ENCODE measurements at places on chromosomes 12 and 14. TPM values are rescaled to one million over a fixed set of nuclear protein-coding genes. Genes with fewer than 3 reads are reported as not detected.

The ATXN7L3B gene
- total RNA-seq: 21.2 TPM

The SRSF5 gene
- 103 TPM for total RNA-seq

The REC8 gene
- 1.0 TPM for total RNA-seq

The ACSM4 gene
- not detected for total RNA-seq

The KRT3 gene
- not detected for total RNA-seq

The KRT4 gene
- 0.12 TPM for total RNA-seq

The ACYP1 gene
- 22.0 TPM for total RNA-seq

The KCNC2 gene
- not detected for total RNA-seq

The RNASE7 gene
- total RNA-seq: 0.43 TPM

The GLI1 gene
- total RNA-seq: not detected

The OR4K2 gene
- not detected for total RNA-seq

The RASAL1 gene
- total RNA-seq: not detected

- no peak overlapping the region for H3K27ac ChIP-seq
- no peaks in the 10 kb centered on the region for H3K27me3 ChIP-seq
- no peaks in the 10 kb centered on the region for H3K36me3 ChIP-seq
- H3K4me1 ChIP-seq: no peaks in the 10 kb centered on the region
- no peak overlapping the region for H3K4me3 ChIP-seq
- DNase-seq: no peak
Observed at GRCh38 chr14:89011355-89012281, 187.2 kb downstream of the TTC8 start.

DNA sequence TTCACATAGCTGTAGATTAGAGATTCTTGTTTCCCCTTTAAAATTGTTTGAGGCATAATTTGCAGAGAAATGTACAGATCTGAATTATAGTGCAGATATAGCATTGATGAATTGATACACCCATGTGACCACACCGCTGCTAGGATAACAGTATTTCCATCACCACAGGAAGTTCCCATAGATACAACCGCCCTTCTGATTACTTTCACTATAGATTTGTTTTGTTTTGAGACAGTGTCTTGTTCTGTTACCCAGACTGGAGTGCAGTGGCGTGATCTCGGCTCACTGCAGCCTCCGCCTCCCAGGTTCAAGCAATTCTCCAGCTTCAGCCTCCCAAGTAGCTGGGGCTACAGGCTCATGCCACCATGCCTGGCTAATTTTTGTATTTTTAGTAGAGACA lies 8.8 kb upstream of the ASPG start:
- H3K4me1 ChIP-seq: no peaks in the 10 kb centered on the region
- DNase-seq: no peak
- peaks cover 19% of the 10 kb centered on the region for H3K27me3 ChIP-seq
- no peak overlapping the region for H3K4me3 ChIP-seq
- H3K27ac ChIP-seq: no peak overlapping the region
- no peaks in the 10 kb centered on the region for H3K36me3 ChIP-seq

DNA sequence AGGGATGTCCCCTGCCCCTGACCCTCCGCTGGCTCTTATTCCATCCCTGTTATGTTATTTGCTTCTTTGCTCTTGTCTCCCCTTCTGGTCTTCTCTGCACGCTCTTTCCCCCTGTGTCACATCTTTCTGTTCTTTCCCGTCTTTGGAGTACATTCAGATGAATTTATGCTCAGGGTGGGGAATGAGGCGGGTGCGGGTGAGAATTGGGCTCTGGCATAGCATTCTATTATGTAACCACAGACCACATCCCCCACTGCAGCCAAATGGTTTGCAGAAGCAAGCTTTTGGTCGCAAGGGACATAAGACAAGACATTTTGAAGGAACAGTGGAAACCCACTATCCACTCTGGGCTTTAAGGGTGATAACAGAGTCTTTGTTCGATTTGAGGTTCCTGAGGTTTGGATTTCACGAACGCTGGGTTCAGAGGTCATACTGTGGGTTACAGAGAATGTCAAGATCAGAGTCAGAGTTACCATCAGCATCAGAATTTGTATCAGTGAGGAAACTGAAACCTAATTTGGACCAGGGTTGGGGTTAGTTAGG lies 3.8 kb downstream of the ENDOU start:
- H3K4me3 ChIP-seq: no peak overlapping the region
- peaks cover 20% of the 10 kb centered on the region for H3K4me1 ChIP-seq
- DNase-seq: no peak
- peaks cover 9% of the 10 kb centered on the region for H3K36me3 ChIP-seq

DNA sequence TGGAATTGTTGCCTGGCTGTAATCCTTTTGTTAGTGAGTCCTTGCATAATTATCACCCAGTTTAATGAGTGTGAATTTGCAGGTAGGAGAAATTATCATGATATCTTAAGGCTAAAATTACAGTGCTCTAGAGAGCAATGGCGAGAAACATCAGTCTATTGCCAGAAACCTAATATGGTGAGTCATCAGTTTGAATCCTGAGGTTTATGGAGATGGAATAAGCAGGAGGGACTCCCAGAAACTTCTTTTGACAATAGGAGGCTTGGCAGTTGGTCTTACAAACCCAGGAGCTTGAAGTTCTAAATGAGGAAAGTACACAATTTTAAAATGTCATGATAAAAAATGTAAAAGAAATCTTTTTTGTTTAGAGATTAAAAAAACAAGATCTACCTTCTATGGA lies 31.5 kb upstream of the CRADD start:
- H3K4me3 ChIP-seq: no peak overlapping the region
- no peaks in the 10 kb centered on the region for H3K27me3 ChIP-seq
- no peaks in the 10 kb centered on the region for H3K4me1 ChIP-seq
- no peak for DNase-seq

- no peak overlapping the region for H3K27ac ChIP-seq
- no peaks in the 10 kb centered on the region for H3K27me3 ChIP-seq
- no peaks in the 10 kb centered on the region for H3K4me1 ChIP-seq
- DNase-seq: no peak
- H3K4me3 ChIP-seq: no peak overlapping the region
- no peaks in the 10 kb centered on the region for H3K36me3 ChIP-seq
Observed at GRCh38 chr12:65055859-65056258, 65.2 kb downstream of the WIF1 start.

- DNase-seq: peak; percentile 6
- no peak overlapping the region for H3K27ac ChIP-seq
- no peaks in the 10 kb centered on the region for H3K36me3 ChIP-seq
Observed at GRCh38 chr12:117227000-117227653, 36.9 kb upstream of the FBXO21 start.

GRCh38 chr12:75157385-75157784 lies 52.3 kb downstream of the KCNC2 start:
- H3K36me3 ChIP-seq: no peaks in the 10 kb centered on the region
- DNase-seq: no peak
- H3K27ac ChIP-seq: no peak overlapping the region
- no peaks in the 10 kb centered on the region for H3K27me3 ChIP-seq

GRCh38 chr14:105056303-105056831 lies 8.9 kb downstream of the GPR132 start:
- H3K4me1 ChIP-seq: peaks cover 4% of the 10 kb centered on the region
- no peaks in the 10 kb centered on the region for H3K36me3 ChIP-seq
- DNase-seq: peak; percentile 41
- no peak overlapping the region for H3K27ac ChIP-seq

DNA sequence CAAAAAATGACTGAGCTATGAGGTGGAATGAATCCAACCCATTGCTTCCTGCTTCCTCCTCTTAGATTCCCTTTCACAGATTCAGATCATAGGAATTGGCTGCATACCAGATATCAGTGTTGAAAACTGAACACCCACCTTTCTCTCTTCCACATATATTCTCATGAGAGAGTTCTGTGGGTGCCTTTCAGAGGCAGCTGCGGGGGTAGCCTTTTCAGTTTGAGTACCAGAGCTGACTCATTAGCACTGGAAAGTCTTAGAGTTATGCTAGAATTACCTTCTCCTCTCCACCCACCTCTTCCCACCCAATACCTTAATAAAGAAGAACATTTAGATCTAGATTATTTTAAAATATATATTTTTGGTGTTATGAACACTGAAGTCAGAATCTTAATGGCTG lies 495.4 kb upstream of the SEL1L start:
- no peak overlapping the region for H3K27ac ChIP-seq
- no peaks in the 10 kb centered on the region for H3K4me1 ChIP-seq
- no peak overlapping the region for H3K4me3 ChIP-seq
- no peaks in the 10 kb centered on the region for H3K27me3 ChIP-seq

- H3K27me3 ChIP-seq: no peaks in the 10 kb centered on the region
- H3K4me1 ChIP-seq: no peaks in the 10 kb centered on the region
- H3K36me3 ChIP-seq: no peaks in the 10 kb centered on the region
Observed at GRCh38 chr12:98397323-98398105, 117.9 kb upstream of the TMPO start.

DNA sequence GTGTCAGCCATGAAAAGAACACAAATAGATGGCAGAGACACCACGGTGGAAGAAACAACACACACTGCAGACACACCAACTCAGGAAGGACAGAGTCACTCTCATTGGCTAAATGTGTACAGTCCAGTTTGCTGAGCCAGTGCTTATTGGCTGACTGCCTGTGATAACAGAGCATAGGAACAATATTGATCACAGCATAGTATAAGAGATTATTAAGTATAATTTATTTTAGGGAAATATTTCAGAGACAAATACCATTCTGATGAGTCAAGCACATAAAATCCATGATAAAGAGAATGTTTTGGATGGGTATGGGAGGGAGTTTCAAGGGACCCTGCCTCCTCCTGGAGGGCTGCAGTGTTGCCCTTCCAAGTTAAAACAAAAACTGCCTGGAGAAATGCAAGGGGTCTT lies 50.9 kb downstream of the BTG1 start:
- no peaks in the 10 kb centered on the region for H3K4me1 ChIP-seq
- H3K27me3 ChIP-seq: no peaks in the 10 kb centered on the region
- no peak for DNase-seq
- no peak overlapping the region for H3K4me3 ChIP-seq
- no peak overlapping the region for H3K27ac ChIP-seq

DNA sequence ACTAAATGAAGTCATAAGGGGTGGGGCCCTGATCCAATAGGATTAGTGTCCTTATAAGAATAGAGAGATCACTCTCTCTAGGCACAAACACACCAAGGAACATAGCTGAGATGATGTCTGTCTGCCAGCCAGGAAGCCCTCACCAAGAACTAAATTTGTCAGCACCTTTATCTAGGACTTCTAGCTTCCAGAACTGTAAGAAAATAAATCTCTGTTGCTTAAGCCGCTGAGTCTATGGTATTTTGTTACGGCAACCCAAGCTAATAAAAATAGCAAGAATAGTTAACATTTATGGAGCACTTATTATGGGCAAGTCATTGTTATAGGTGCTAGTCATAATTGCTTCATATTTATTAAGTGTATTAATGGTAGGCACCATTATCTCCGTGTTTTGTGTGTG lies 249.6 kb downstream of the MSRB3 start:
- H3K27me3 ChIP-seq: no peaks in the 10 kb centered on the region
- H3K27ac ChIP-seq: no peak overlapping the region

DNA sequence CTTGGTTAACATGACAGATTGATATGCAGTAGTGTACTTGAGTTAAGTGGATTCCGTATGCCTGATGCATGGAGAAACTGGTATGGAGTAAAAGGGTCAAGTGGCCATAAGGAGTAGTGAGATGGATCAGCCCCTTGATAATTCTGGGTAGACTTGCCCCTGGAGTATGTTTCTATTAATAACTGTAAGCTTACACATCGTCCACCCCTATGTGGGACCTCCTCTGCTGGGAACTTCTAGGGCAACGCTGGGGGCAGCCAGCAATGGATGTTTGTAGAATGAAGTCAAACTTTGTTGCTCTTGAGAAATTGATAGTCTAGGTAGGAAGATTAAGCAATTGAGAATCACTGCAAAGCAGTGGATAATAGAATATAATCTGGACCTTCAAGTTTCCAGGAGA lies 3.5 kb downstream of the C12orf75 start:
- H3K36me3 ChIP-seq: no peaks in the 10 kb centered on the region
- H3K4me3 ChIP-seq: no peak overlapping the region
- H3K27me3 ChIP-seq: no peaks in the 10 kb centered on the region
- H3K27ac ChIP-seq: no peak overlapping the region
- no peak for DNase-seq

DNA sequence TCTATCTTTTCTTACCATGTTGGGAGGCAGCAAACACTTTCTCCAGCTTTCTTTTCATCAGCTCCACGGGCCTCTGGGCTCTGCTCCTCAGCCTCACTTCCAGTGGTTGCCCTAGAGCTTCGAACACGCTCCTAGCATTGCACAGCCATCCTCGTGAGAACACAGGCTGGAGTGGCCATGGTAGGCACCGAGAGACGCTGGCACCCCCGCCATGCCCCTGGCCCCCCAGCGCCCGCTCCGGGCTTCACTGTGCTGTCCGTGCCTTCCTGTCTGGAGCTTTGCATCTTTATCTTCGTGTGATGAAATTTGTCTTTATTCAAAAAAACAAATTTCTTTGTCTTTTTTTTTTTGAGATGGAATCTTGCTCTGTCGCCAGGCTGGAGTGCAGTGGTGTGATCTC lies 352.2 kb downstream of the TMEM121 start:
- no peaks in the 10 kb centered on the region for H3K4me1 ChIP-seq
- DNase-seq: no peak
- H3K27ac ChIP-seq: no peak overlapping the region
- H3K27me3 ChIP-seq: peaks cover 2% of the 10 kb centered on the region
- no peak overlapping the region for H3K4me3 ChIP-seq

- H3K27ac ChIP-seq: no peak overlapping the region
- no peak overlapping the region for H3K4me3 ChIP-seq
- no peak for DNase-seq
- no peaks in the 10 kb centered on the region for H3K27me3 ChIP-seq
- no peaks in the 10 kb centered on the region for H3K36me3 ChIP-seq
Observed at GRCh38 chr14:97603201-97603600, 806.0 kb downstream of the VRK1 start.

DNA sequence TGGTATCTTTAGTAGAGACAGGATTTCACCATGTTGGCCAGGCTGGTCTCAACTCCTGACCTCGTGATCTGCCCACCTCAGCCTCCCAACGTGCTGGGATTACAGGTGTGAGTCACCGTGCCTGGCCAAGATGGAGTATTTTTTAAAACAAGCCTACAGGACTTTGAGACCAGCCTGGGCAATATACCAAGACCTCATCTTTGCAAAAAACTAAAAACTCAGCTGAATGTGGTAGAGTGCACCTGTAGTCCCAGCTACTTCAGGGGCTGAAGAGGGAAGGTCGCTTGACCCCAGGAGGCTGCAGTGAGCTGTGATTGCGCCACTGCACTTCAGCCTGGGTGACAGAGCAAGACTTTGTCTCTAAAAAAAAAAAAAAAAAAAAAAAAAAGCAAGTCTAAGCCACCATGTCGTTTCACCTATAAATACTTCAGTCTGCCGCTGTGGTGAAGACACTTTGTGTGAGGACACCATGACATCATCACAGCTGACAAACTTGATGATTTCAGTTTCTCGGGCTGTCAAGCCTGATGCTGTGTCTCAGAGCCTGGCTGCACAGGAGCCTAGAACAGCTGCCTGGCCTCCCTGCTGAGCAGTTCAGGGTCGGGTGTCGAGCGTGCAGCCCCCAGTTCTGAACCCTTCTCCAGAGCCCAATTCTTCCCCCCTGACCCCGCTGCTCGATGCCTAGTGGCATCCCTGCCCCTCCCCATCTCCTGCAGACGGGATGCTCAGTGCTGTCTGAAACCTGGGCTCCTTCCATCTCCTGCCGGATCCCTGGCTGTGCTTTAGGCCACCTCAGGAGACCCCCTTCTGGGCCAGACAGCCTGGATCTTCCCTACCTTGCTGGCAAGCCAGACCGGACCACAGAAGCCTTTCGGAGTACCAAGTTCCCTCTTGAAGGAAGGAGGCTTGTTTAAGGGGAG lies 119.2 kb upstream of the EVL start:
- no peaks in the 10 kb centered on the region for H3K27me3 ChIP-seq
- H3K36me3 ChIP-seq: no peaks in the 10 kb centered on the region
- H3K4me3 ChIP-seq: no peak overlapping the region
- peaks cover 19% of the 10 kb centered on the region for H3K4me1 ChIP-seq
- DNase-seq: no peak
- no peak overlapping the region for H3K27ac ChIP-seq

GRCh38 chr12:28191051-28192048 lies 1.1 kb downstream of the CCDC91 start:
- no peaks in the 10 kb centered on the region for H3K36me3 ChIP-seq
- peak overlapping the region; percentile 95 for H3K27ac ChIP-seq
- H3K4me1 ChIP-seq: peaks cover 8% of the 10 kb centered on the region
- no peak for DNase-seq
- H3K27me3 ChIP-seq: no peaks in the 10 kb centered on the region
